RPMI8226 (cell line): ENCODE measurements at places on chromosomes 12 and 14.

GRCh38 chr12:114669401-114670290 lies 14.3 kb downstream of the TBX3 start:
- no peak for DNase-seq

DNA sequence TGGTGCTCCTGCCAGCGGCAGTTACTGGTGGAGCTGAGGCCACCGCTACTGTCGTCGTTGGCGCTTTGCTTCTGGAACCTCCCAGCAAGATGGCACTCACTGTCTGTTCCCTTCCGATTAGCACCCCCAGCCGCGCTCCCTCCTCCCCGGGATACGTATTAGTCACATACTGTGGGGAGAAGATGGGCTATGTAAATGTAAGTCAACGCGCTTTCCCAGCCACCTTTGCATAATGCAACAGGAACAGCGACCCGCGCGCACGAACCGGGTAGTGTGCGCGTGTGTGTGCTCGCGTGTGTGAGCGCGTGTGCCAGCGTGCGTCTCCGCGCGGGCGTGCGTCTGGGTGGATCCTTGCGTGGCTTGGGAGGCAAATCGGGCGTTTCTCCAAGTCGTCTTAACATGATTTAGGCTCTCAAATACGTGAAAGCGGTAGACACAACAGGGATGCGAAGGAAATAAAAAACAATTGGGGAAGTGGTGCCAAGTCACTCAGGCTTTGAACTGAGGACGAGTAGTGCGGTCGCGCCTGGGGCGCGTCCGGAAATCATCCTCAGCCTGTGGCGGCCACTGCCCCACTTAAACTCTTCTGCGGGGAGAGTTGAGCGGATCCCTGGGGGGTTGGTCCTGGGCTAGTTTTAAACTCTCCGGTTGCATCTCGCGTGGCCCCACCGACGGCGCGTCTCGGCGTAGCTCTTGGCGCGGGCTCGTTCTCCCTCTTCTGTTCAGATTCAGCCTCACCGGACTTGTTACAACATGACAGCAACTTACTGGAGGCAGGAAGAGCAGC lies 1.8 kb downstream of the FLRT2 start:
- DNase-seq, result no peak

GRCh38 chr12:121969726-121970125 lies 51.3 kb downstream of the CFAP251 start:
- DNase-seq, result no peak

GRCh38 chr12:52837413-52837741 lies 3.3 kb upstream of the KRT79 start:
- no peak for DNase-seq

DNA sequence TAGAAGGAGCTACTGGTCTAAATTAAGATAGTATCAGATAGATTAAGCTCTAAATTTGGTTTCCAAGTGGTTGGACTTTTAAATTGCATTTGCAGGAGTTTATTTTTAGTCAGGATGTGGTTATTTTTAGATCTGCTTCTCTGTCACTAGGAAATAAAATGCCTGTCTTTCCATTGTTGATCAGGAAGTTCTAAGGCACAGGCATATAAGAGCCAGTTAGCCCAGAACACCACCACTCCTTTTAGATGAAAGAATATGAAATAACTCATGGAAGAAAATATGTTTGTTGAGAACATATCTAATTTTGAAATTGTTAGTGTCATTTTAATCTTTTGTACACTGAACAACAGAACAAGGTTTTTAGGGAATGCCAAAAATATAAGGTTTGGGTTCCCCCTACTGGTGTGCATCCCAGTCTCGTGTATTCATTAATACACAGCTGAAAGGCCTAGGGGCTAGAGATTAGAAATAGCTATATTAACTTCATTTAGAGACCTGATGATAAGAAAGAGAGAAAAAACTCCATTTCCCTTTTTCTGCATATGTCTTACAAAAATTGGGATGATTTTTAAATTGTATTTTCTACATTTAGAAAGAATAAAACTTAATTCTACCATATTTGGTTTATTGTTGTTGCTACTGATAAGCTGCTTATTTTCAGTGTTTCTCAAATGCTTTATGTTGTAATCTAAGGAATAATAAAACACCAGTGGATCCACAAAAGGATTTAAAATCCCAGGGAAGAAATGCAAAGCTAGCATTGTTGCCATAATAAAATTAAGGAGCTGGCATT lies 67.2 kb downstream of the RIC8B start:
- DNase-seq, result peak; percentile 55
